ENCODE measurements at places on chromosomes 1 and 21. TPM values are rescaled to one million over a fixed set of nuclear protein-coding genes. Genes with fewer than 3 reads are reported as not detected.

The TAL1 gene
- total RNA-seq: under 0.01 TPM

The TMEM51 gene
- total RNA-seq: 29.6 TPM

The TARDBP gene
- 83.8 TPM for total RNA-seq

The TPTE gene
- total RNA-seq: 1.1 TPM

The TCHHL1 gene
- not detected for total RNA-seq
